ENCODE measurements at places on chromosomes 12 and 14.

DNA sequence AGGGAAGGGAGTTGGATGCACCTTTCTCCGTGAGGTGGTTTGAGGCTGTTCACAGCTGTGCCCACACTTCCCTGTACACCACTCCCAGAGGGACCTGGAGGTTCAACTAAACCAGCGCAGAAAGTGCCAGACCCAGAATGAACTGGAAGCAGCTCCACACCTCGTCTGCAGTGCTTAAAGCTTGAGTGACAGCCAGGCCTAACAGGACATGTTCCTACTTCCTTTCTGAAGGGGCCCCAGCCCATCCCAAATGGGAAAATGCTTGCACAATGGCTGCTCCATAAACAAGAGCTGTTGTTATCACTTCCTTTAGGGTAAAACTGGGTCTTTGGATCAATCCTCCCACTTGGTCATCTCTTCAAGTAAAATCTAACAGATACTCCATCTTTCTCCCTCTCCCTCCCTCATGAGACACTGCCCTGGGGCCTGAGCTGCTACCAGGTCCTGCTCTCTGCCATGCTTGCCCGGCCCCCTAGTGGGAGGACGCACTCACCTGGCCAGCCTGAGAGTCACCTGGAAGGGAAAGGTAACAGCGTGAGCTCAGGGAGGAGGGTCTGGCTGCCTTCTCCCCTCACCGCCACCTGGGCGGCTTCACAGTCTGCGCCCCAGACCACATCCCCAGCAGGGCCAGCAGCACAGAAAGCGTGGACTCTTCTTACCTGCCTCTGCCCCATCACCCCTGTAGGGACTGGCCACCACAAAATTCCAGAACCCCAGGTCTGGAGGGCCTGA is 33.5 kb downstream of the ISCA2 start:
- no peak for DNase-seq

- DNase-seq, result no peak
Observed at GRCh38 chr12:14741153-14741552, 44.8 kb upstream of the GUCY2C start.

DNA sequence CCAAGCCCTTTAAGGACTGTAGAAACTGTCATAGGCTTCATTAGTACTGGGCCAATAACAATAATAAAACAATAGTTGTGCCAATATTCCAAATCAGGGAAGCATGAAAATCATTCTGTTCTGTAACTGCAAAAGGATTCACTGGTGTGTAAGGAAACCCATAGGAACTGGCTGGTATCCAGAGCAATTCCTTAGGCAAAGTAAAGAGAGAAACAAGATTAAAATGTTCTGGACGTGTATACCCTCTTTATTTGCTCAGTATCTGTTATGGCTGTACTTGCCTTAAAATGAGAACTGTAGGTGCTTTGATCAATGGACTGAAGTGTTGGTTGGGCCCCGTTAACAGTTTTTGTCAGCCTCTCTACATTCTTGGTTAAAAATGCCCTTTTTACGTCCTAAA is 72.4 kb upstream of the STAC3 start:
- no peak for DNase-seq

DNA sequence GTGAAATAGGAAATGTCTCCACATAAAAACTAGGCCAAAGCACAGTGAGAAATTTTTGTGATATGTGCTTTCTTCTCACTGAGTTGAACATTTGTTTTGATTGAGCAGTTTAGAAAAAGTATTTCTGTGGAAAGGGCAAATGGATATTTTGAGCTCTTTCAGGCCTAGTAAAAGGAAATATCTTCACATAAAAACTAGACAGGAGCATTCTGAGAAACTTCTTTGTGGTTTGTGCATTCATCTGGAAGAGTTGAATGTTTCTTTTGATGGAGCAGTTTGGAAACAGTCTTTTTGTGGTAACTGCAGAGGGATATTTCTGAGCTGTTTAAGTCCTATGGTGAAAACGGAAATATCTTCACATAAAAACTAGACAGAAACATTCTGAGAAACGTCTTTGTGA is 582.7 kb upstream of the ALG10B start:
- DNase-seq, result no peak

DNA sequence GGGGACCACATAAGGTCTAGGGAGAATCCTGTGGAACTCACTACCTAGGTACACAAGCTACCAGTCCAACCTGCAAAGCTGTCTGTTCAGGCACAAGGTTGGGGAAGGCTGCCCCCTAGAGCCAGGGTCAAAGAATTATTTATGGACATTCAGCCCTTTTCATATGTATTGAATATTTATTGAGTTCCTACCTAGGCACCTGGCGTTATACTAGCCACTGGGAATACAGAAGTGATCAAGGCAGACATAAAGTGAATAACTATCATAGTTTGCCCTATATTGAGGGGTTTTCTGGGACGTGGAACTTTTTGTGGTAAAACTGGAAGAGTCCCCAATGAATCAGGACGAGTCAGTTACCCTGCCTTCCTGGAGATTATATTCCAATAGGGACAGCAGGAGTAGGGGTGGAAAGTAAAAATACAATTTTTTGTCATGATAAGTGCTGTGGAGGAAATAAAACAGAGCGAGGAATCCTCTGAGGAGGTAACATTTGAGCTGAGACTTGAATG is 5.8 kb upstream of the SLC48A1 start:
- peak; percentile 55 for DNase-seq

Measured in GM12864 (cell line).